ENCODE measurements at places on chromosomes 6 and 20.

- DNase-seq = no peak
These were observed 170.1 kb downstream of the KIF6 start for GRCh38 chr6:39555136-39555535.

- DNase-seq = no peak
These were observed 64.2 kb downstream of the STK35 start for GRCh38 chr20:2165871-2166270.

- no peak for DNase-seq
These were observed 311.1 kb downstream of the ADGRG6 start for GRCh38 chr6:142612956-142613355.

DNA sequence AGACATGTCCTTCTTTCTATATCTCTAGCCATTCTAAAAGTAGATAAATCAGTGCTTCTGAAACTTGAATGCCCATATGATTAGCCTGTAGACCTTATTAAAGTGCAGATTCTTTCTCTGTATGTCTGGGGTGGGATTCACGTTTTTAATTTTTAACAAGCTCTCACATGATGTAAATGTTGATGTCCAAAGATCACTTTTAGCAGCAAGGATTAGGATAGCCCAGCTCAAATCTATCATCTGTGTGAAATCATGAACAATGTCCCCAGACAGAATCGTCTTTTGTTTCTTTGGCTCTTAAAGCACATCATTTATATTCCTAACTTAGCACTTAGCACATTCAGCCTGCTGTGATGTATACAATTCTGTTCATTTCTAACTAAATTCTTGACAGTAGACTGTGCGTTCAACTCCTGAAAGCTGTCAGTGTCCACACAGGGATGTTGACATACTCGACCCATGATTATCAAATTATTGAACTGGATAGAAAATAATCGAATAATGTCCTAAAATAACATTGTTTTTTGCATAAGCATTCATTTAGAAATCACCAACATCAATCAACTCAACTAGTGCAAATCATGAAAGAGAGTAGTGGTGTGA lies 102.1 kb upstream of the MLIP start:
- DNase-seq = no peak

GRCh38 chr6:127247114-127248096 lies 19.3 kb upstream of the RNF146 start:
- DNase-seq = no peak

GRCh38 chr6:113921299-113921904 lies 49.5 kb downstream of the HDAC2 start:
- no peak for DNase-seq

DNA sequence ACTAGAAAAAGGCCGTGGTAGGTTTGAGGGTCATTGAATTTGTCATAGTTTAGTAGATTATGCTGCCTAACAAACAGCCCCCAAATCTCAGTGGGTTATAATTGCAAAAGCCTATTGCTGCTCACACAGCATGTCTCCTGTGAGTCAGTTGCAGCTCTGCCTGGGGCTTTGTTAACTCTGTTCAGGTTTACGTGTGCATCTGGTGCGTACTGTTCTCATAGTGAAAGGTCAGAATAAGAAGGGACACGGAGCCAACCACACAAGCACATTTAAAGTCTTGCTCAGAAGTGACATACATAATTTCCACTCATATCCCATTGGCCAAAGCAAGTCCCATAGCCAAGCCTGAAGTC lies 48.1 kb upstream of the BMP2 start:
- DNase-seq = no peak

DNA sequence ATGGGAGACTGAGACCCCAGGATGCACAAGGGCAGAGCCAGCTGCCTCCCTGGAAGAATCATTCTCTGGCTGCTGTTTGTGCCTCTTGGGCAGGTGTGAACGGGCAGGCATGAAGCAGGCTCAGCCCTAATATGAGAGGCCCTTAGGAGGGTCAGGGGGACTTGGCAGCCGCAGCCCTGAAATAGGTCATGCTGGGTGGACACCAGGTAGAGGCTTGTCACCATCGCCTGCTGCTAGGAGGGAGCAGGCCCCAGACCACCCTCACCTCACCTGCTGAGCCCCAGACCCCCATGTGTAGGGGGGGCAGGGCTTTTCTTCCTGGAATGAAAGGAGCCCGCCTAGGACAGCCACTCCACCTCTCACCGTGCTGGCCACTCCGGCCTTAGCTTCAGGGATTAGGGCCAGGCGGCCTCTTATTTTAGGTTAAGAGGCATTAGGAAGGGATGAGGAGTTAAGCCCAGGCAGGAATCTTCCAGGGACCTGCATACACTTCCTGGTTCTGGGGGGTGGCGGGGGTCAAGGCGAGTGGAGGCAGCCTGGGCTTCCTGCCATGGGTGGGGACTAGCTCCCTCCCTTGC lies 92.4 kb downstream of the ASXL1 start:
- DNase-seq = no peak

GRCh38 chr20:62202083-62202395 lies 18.0 kb downstream of the HRH3 start:
- no peak for DNase-seq

Measured in SK-N-MC (cell line).